ENCODE measurements at places on chromosomes 2 and 18.

DNA sequence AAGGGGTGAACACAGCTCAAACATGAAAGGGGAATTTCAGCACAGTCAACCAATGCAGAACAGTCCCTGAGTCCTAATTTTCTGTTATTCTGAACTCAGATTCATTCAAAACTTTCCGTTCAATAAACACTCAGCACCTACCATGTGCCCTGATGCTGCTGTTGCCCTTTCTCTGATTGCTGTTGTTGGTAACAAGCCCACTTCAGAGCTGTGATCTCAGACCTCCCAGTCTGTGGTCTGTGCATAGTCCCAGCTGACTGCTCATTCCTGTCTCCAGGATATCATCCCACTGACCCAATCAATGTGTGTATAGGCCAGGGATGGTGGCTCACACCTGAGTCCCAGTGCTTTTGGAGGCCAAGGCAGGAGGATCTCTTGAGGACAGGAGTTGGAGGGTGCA lies 82.7 kb upstream of the SLC35G4 start:
- DNase-seq = no peak

DNA sequence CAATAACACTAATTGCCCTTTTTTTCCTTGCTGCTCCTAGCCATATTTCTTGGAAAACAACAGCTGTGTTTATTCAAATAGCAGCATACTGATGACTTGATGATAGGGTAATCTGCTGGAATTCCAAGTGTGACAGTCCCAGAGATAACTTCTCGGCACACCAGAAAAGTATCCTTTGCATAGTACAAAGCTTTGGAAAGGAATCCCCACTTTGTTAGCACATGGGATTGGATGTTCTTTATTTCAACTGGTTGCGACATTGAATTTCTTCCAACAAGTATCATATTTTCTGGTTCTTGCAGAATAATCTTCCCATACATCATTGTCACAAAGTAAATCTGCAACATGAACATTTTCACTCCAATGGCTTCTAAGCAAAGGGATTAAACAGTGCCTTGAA lies 445.8 kb upstream of the ACVR2A start:
- DNase-seq = no peak

GRCh38 chr18:58819051-58819450 lies 45.6 kb upstream of the ZNF532 start:
- DNase-seq = no peak

- DNase-seq = no peak
These were observed 657 bp downstream of the ATP8B1 start for GRCh38 chr18:57802213-57803102.

DNA sequence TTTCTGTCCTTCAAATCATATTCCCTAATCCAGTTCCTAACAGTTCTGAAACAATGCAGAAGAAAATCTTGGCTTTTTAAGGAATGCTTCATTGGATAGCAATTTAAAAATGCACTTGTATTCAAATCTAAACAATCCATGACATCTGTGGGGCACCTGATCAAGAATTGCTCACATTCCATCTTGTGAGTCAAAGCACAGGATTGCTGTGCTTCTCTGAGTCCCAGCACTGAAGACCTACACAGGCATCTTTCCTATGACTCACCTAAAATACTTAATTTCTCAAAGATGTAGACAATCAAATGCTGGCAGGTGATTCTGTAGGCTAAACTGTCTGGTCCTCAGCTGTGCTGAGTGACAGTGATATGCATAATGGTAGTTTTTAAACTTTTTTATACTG lies 10.1 kb upstream of the ATP8B1 start:
- DNase-seq = no peak

DNA sequence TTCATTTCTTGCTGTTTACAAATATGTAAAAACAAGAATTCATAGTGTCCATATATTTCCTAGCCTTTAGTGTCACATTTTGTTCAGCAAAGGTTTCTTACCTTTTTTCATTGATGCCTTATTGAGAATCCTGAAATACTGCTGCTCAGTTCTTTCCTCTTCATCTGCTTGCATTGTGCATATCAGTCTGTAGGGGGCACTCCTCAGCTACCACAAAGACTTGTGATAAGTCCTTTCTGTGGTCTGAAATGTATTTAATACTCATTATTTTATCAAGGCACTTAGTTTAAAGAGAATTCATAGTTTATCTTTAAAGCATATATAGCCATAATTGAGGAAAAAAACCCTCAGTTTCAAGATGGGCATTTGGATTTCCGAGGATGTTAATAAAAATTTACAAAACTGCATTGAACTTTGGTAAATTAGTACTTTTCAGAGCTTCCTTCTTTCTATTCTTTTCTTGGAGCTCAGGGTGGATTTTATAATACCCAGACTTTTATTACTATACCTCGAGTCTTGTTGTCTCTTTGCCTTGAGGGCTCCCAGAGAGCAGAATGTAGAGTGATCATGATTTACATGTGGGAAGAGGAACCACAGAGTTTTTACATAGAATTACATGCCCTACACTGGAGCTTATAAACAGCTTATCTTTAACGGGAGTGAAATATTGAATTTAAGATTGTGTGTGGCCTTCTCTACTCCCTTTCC lies 570.1 kb downstream of the PLCL1 start:
- no peak for DNase-seq

- no peak for DNase-seq
These were observed 179.1 kb downstream of the ANKRD44 start for GRCh38 chr2:197131558-197131855.

DNA sequence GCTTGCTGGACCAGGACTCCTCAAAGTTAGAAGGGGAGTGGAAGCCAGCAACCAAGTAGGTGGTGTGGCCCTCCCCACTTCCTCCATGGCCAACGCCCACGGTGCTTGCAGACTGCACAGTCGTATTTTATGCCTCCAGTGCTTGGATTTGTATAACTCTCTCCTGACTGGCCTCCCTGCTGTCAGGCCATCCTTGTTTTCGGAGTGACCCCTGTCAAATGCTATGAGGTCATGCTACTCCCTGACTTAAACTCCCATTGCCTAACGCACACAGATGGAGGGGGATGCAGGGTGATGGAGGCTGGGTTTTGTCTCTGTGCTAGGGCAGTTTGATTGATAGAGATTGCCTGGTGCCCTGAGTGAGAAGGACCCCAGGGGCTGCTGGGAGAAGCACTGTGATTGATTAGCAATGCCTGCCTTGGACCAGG lies 36.1 kb downstream of the GLI2 start:
- no peak for DNase-seq

GRCh38 chr2:61705625-61706024 lies 148.2 kb downstream of the FAM161A start:
- DNase-seq = no peak

DNA sequence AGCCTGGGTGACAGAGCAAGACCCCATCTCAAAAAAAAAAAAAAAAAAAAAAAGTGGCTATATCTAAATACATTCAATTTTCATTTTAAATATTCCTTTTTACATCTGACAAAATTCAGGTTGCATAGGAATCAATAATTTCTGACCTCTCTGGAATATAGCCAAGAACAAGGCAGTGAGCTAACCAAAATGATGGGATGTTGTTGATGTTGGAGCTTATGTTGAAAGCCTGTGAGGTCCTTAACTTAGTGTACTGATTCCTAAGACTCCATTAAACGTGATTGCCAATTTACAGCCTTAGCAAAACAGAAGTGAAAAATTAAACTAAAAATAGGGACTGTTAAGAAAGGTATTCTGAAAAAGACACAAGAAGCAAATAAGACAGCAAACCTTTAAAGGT lies 109.6 kb downstream of the MEP1B start:
- DNase-seq = no peak

- DNase-seq = no peak
These were observed 31.3 kb downstream of the KIAA2012 start for GRCh38 chr2:202104286-202104870.

- no peak for DNase-seq
These were observed 1.6 kb downstream of the SLC66A2 start for GRCh38 chr18:79949697-79950487.

GRCh38 chr18:23038712-23039111 lies 96.6 kb upstream of the CABLES1 start:
- DNase-seq = no peak

DNA sequence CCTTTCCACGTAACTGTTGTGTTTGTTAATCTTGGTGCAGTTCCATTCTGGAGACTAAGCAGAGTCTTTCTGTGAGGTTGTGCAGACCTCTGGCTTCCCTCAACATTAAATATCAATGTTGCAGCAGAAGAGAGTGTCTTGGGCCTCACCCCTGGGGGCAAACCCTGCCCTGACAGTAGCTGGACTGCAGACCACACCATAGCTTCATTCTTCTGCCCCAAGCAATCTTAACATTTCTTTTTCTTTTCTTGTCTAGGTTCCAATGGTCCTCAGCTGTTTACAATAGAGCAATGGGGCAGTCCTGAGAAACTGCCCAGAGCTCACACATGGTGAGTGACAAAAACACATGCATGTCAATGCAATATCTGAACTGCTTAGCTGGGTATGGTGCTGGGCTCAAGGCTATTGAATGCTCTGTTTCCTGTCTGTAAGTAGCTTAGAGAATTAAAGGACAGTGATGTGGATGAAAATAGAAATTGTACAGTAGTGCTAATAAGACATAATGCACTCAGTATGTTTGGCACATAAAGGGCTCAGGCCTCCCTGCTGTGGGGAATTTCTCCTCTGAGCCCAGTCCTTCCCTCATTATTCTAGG lies 237.6 kb downstream of the ALPK2 start:
- no peak for DNase-seq

DNA sequence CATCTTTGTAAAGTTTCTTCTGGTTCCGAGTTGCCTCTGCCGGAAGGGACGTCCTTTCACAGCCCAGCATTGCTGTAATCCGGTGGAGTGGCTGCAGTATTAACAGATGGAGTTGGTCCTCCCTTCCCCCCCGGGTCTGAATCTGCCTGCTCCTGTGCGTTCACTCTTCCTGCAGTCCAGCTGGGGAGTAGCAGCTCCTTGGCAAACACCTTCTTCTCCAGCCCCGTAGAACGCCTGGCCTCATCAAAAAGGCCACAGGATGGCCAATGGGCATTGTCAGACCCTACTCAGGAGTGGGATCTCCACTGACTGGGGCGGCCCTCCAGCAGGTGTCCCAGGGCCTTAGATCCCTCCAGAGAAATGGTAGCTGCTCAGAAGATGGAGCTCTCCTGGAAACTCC lies 234.0 kb downstream of the FAM210A start:
- DNase-seq = no peak

DNA sequence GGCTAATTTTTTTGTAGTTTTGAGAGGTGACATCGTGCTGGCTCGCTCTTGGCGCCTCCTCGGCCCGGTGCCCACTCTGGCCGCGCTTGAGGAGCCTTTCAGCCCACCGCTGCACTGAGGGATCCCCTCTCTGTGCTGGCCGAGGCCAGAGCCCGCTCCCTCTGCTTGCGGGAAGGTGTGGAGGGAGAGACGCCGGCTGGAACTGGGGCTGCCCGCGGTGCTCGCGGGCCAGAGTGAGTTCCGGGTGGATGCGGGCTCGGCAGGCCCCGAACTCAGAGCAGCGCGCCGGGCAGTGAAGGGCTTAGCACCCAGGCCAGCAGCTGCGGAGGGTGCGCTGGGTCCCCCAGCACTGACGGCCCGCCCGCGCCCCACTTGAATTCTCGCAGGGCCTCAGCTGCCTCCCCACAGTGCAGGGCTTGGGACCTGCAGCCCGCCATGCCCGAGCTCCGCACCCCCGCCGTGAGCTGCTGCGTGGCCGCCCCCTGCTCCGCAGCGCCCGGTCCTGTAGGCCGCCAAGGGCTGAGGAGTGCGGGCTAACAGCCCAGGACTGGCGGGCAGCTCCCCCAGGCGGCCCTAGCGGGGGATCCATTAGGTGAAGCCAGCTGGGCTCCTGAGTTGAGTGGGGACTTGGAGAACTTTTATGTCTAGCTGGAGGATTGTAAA lies 113.2 kb upstream of the ZSWIM2 start:
- no peak for DNase-seq

DNA sequence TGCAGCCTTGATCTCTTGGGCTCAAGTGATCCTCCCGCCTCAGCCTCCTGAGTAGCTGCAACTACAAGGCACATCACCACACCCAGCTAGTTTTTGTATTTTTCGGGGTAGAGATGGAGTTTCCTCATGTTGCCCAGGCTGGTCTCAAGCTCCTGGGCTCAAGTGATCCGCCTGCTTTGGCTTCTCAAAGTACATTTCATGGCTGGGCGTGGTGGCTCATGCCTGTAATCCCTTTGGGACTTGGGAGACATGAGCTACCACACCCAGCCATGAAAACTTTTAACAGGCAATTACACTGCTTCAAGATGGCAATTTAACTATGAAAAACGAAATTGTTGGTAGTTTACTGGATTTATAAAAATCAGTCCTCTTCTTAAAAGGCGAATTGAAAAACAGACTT lies 69.7 kb downstream of the MEP1B start:
- no peak for DNase-seq

GRCh38 chr2:119821266-119821665 lies 61.5 kb downstream of the PTPN4 start:
- DNase-seq = no peak

- no peak for DNase-seq
These were observed 1165.5 kb upstream of the SLC39A10 start for GRCh38 chr2:194491409-194492115.

DNA sequence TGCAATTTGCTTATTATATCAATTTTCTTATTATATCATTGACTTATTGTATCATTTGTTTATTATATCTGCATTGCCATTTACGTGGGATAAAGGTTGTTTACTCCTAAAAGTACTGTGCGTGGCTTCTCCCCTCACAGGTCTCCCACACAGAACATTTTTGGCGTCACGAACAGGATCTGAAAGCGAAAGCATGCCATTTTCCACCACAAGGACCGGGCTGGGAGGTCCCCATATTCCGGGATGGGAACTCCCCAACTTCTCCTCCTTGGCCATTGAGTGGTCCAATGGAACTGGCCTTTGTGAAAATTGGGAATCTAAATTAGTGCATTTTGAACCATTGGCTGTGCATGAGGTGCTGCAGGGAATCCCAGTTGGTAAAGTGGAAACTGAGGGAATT lies 4.8 kb upstream of the DSG2 start:
- DNase-seq = no peak

GRCh38 chr18:69898241-69898861 lies 49.3 kb downstream of the CD226 start:
- DNase-seq = no peak

DNA sequence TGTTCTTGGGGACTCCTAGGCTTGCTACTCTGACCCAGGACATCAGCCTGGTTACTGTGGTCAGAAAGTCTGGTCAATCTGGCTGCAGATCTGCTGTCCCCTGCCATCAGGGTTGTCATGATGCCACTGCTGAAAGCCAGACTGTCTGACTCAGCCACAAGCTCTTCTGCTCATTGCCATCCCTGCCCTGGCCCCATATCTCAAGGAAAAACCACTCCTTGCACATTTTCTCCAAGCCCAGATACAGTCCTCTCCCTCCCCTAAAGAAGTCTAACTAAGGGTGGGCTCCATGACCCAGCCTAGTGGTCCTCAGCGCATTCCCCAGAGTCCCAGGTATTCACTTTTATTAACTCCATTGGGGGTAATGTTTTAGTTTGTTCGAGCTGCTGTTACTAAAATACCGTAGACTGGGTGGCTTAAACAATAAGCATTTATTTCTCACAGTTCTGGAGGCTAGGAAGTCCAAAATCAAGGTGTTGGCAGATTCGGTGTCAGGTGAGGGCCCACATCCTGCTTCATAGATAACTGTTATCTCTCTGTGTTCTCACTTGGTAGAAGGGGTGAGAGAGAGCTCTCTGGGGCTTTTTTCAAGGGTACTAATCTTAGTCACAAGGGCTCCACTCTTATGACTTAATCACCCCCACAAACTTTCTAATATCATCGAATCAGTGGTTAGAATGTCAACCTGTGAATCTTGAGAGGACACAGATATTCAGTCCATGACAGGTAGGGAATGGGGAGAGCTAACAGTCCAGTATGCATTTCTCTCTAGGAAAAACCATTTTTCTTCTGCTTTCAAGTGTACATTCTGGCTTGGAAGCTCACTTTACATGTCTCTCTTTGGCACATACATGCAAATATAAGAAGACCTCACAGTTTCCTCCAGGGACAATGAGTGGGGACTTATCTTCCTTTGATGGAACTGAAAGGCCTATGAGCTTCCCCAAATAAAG lies 94.8 kb upstream of the CXCR4 start:
- no peak for DNase-seq

Data from stimulated activated CD4-positive, alpha-beta T cell treated with anti-CD3 and anti-CD28 coated beads, Interleukin-1b, Interleukin-23, amount 100 ng/mL, for 1 hour (primary cell).